ENCODE measurements at places on chromosomes 4 and X.

DNA sequence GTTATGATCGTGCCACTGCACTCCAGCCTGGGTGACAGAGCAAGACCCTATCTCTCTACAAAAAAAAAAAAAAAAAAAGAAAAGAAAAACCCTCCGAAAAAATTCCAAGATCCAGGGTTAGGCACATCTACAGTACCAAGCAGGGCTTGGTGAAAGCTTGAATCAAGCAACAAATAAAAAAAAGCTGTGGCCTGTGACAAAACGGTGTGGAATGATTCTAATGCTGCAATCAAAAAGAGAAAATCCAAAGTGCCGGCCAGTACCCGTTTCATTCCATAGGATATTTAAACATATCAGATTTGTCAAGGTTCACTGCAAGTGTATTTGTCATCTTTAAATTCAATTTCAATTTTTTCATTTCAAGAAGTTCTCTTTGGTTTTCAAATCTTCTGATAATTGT is 20.5 kb downstream of the RWDD4 start:
- DNase-seq, result no peak

DNA sequence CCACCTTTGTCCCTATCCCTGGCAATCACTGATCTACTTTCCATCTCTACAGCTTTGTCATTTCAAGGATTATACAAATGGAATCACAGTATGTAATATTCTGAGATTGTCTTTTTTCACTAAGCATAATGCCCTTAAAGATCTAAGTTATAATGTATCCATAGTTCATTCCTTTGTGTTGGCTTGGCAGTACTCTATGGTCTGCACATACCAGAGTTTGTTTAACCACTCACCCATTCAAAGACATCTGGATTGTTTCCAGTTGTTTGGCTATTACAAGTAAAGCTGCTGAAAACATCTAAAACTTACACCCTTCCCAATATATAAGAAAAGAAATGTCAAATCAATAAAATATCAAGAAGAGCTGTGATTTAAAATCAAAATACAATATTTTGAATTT is 26.0 kb upstream of the AWAT1 start:
- no peak for DNase-seq

- DNase-seq, result no peak
Observed at GRCh38 chr4:29867412-29867811, 852.8 kb upstream of the PCDH7 start.

DNA sequence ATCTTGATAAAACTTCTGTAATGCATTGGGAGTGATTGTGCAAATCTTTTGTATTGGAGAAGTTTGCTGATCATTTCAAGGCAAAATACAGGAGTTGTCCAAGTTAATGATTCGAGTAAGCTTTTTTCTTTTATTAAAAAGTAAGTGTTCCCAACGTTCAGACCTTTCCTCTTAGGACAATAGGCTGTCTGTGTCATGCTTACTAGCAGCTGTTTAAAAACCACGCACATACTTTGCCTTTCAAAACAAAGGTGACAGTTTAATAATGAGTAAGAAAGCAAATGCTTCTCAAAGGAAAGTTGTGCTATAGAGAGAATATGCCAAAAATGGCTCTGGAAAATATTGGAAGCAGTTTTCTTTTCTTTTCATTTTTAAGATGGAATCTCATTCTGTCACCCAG is 11.2 kb downstream of the TRAPPC11 start:
- no peak for DNase-seq

DNA sequence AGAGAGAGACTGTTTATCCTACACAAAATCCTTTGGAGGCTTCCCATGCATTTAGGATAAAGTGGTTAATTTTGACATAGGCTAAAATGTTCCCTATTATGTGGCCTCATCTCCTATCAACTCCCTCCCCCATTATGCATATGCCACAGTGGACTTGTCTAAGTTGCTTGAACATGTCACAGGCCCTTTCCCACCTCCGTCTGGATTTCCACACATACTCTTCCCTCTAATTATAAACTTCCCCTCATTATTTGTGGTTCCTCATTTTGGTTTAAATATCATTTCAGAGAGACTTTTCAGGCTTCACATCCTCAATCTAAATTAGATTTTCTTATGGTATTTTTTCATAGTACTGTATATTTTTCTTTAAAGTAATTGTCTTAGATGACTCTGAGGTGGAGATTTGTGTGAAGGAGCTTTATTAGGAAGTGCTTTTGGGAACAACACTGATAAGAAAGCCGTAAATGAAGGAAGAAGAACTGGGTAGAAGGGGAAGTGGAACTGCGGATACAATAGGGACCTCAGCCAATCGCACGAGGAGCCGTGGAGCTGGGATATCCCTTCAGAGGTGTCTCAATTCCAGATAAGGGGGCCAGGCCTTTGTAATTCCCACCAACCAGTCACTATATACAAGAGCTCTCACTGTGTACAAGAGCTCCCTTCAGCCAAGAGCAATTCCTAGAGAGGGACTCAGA is 7.9 kb downstream of the C4orf17 start:
- no peak for DNase-seq

DNA sequence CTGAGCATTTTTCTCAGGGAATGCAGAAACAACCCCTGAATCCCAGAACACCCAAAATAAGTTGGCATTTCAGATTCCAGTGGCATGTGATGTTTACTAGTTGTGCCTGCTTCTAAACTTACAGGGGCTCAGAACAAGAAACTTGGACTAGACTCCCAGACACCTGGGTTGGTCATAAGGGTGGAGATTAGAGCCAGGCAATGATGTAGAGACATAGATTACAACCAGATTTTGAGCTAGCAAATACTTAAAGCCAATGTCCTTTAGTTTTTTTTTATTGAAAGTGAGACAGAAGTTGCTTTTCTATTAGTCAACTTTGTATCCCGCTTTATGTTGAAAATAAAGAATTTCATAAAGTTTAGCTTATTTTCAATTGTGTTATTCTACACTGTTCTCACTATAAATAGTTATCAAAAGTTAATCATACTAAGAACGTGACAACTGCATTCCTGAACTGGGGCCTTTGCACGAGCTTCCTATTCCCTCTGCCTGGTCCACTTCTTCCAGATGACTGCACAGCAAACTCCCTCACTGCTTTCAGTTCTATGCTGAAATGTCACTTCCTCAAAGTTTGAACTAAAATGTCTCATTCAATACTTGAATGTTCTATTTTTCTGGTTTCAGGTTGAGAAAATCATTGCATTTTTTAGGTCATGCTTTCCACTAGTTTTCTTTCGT is 224.7 kb upstream of the PPP1R2C start:
- no peak for DNase-seq

- no peak for DNase-seq
Observed at GRCh38 chr4:5955201-5955821, 62.4 kb upstream of the CRMP1 start.

- no peak for DNase-seq
Observed at GRCh38 chrX:8418301-8418700, 46.3 kb upstream of the VCX3B start.

DNA sequence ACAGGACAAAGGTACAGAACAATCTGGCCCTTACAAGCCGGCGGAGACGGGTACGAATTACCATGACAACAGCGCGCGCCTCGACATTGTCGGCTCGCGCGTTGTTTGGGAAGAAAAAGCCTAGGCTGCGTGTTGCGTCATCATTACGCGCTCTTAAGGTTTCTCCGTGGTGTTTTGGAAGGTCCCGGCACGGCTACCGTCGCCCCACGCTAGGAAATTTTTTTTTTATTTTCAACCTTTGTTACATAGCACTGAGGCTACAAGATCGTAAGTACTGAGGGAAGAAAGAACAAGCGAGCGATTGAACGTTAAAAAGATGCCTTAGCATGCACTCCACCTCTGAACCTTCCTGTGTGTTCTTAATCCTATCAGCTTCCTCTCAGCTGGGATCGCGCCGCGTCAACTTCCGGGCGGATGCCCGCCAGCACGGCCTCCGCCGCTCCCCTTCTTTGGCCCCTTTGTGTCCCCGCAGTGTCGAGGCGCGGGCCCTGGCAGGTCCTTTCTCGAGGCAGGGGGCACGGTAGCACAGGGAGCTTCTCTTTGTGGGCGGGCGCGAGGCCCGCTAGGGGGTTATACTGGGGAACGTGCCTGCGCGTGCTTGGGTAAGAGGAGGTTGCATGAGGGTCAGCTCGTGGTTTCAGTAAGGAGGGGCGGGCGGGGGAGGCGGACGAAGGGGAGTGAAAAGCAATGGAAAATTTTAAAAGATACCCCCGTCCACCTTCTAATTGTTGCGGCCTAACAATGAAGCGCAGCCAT is at the start of gene SMARCAD1:
TSS of gene SMARCAD1 (plus strand) at position 397 of the 756 bp plus-strand sequence. CDS start 530 bp downstream, outside the sequence.
- peak; percentile 92 for DNase-seq

DNA sequence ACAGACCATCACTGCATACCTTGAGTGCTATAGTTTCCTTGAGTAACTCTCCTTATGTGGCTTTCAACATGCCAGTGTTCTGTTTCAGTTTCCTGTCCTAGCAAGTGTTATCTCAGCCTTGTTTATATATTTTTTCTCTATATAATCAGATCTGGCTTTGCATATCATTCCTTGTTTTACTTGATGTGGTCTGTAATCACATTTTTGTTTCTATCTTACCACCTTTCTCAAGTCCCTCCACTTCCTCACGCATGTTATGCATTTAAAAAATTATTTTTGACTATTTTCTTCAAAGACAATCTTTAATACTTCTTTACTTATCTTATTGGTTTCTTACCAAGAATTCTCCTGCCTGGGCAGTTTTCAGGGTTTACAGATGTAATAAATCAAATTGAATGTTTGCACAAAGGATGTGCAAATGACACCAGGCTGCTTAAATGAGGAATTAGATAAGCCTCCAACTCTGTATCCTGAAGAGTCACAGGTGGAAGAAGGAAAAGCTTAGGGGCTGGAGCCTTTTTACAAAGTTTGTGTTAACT is 351.2 kb downstream of the BMPR1B start:
- no peak for DNase-seq

DNA sequence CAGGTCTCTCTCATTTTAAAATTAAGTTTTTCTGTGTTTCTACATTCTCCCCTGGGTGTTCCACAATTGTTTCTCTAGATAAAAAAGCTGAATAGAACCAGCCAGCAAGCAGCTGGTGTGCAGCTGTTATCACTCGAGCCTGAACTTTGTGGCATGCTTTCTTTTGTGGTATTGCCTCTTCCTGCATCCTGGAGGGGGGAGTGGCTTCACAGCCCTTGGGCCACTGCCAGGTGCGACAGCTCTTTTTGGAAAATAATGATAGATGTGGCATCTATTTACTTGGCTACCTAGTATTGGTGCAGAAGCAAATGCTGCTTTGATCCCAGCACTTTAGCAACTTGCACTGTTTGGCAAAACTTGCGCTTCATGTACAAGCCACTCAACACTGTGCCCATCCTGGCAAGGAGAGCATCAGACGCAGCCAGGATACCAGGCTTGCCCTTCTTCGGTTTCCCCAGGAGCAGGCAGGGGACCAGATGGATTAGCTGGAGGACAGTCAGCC is 69.4 kb downstream of the HMGB2 start:
- DNase-seq, result no peak

GRCh38 chr4:113442826-113443225 is 318.7 kb downstream of the CAMK2D start:
- DNase-seq, result no peak

GRCh38 chr4:130395871-130396270 is 1299.9 kb downstream of the C4orf33 start:
- no peak for DNase-seq

DNA sequence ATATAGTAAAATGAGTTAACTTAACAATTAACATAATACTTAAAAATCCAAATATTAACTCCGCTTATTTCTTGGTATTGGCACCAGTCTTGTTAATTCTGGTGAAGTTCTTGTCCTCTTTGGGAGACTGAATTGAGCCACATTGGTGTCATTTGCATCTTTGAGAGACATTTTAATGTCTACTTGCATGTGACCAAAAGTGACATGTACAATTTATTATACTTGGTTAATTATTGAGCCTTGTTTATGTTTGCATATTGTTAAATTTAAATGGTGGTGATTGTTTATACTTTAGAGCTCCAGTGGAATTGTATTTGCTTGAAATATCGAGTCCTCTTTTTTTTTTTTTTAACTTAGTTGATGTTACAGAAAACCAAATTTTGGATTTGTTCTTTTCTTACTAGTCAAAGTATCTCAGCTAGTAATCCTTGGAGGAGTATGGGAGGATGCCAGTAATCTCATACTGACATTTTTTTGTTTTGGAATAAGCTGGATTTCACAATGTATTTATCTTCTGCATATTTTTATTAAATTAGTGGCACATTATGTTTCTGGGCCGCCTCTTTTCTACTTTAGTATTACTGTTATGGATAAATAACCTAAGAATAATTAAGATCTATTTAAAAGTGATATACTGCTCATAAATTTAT is 3.9 kb downstream of the SPCS3 start:
- DNase-seq, result no peak

DNA sequence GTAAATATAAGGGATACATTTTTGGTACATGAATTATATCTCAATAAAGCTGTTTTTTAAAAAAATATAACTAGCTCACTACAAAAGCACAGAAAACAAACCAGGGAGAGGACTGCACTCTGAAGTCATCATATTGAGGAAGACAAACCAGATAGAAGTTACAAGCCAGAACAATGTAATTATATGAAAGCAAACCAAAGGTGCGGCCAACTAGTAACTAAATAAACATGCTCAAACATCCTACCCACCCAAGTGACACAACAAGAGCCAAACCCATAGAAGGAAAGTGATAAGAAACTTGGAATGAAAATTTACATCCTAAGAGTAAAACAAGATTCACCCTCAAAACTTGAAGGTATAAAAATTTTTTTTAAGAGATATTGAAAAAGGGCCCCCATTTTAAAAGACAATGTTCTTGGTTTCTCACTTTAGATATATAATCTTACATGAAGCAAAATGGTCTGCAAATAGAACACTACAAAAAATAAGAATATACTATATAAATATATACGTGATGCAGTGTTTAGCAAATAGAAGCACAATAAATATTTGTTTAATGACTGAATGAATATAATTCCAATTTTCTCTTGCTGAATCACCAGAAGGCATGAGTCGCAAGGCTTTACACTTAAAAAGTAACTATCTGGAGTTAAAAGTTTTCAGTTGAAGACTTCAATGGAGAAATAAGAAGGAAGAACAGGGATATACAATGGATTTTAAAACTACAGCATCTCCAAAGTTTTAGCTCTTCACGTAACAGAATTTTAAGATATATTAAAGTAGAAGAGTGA is 4.0 kb upstream of the SH3D19 start:
- DNase-seq, result no peak

DNA sequence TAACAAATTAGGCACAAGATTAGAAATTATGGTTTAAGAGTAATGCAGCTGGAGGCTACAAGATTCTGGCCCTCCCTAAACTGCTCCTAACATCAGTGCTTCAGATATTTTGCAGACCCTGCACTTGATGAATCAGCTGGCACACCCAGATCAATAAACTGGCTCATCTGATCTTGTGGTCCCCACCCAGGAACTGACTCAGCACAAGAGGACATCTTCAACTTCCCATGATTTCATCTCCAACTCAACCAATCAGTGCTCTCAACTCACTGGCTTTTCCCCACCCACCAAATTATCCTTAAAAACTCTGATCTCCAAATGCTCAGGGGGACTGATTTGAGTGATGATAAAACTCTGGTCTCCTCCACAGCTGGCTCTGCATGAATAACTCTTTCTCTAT is 21.7 kb upstream of the TMEM33 start:
- DNase-seq, result no peak

DNA sequence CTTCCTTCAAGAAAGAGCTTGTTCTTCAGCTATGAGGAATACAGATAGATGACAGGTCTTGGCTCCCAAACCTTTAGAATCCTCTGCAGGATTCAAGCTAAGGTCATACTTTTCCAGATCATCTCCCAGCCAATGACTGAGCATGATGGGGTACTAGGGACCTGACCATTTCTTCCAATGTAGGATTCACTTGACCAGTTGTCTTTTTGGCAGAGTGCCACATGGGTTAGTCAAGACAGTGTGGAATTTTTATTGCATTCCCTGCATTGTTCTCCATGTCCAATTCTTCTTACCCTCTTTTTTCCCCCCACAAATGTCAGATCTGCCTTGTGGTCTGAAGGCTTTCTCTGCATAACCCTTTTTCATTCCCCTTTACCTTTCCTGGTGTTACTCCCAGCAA is 99.5 kb downstream of the CCSER1 start:
- DNase-seq, result no peak
